ENCODE measurements at places on chromosomes 2 and 18. TPM values are rescaled to one million over a fixed set of nuclear protein-coding genes. Genes with fewer than 3 reads are reported as not detected.

DNA sequence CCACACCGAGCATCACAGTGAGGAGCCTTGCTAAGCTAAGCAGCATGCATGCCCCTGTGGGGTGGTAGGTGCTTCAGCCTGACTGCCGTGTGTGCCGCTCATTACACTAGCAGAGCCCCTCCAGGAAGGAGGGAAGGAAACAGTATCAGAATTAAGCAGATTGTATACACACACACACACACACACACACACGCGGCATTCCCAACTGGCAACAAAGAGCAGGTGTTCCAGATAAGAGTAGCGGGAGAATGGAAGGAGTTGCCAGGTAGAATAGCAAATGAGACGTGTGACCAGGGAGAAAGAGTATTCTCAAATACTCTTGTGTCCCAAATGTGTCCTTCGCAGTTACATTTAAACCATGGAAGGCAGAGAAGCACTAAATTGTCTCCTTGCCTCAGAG lies 47.6 kb upstream of the TTC39C start:
- no peak for DNase-seq

Gene SLC14A1
- 1.8 TPM for polyA plus RNA-seq

DNA sequence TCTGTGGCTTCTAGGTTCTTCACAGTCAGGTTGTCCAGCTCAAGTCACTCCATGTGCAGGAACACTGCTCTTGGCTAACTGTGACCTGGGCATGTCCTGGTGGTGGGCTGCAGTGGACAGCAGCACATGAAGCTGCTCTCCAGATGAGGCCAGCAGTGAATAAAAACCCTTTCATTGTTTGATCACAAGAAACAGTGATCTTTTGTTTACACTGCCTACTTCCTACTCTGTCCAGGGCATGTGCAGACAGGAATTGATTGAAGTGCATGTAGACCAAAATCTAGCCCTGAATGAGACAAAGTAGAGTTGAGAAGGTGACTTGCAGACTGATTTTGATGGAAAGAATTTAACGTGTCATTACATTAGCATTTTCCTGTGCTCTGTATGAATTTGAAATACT lies 34.9 kb downstream of the BCL2L11 start:
- DNase-seq, result no peak

GRCh38 chr2:120315367-120316033 lies 30.4 kb upstream of the INHBB start:
- no peak for DNase-seq

DNA sequence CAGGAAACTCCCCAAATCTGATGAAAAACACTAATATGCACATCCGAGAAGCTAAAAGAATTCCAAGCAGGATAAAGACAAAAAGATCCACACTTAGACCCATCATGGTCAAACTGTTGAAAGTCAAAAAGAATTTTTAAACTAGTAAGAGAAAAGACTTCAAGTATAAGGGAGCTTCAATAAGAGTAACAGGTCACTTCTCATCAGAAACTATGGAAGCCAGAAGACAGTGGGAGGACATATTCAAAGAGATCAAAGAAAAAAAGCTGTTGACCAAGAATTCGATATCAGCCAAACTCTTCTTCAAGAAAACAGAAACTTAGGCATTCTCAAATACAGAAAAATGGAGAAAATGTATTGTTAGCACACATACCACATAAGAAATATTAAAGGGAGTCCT lies 50.4 kb downstream of the ZC3H8 start:
- no peak for DNase-seq

All from muscle of back (tissue), 13 donors.